ENCODE measurements at places on chromosomes 5 and 9.

DNA sequence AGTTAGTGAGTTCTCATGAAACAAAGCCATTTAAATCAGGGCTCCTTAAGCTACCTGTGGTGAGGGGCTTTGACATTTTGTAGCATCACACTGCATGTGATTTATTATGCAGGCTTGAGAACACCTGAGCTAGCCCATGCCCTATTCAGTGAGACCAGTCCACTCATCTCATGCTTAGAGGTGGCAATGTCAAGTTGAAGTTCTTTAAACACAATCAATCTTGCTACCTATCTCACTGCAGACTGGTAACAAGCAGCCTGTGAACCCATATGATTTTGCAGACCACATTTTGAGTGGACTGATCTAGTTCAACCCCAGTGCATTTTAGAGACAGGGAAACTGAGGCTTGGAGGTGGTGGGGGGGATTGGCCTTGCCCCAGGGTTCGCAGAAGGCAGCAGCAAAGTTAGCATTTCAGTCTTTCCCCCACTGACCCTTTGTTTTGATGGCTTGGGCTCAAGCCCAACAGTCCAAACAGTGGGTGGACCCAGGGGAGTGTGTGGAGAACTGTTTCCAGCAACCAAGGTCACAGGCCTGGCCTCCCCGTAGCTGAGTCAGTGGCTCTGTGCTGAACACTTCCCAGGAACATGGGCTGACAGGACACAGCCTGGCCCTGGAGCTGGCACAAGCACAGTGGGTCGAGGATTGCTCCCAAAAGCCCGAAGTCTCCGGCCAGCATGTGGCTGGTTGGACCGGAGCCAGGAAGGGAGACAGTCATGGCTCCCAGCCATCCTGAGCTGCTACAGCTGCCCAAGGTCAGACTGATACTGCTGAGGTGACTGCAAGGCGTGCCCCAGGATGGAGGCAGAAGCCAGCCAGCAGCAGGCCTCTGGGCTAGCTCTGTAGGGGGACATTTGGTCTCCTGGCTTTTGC is 95.3 kb downstream of the RGS3 start:
- no peak for DNase-seq

DNA sequence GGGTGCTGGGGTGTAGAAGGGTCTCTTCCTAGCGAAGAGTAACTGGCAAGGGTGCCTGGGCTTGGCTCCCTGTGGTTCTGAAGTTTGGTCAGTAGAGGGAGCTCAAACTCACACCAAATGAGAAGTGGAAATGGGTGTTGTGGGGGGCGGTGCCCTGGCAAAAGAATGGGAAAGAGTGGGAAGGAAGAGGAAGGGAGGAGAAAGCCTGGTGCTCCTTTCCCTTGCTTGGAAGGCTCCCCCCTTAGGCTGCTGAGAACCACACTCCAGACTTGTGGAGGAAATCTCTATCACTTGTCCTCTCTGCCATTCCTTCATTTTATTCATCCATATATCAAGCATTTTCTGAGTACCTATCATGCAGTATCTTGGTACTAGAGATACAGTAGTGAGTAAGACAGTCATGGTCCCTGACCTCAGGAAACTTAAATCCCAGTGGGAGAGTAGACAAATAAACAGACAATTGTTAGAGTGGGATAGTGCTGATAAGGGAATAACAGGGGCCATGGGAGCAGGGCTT is 13.0 kb downstream of the SLC4A9 start:
- DNase-seq: no peak

DNA sequence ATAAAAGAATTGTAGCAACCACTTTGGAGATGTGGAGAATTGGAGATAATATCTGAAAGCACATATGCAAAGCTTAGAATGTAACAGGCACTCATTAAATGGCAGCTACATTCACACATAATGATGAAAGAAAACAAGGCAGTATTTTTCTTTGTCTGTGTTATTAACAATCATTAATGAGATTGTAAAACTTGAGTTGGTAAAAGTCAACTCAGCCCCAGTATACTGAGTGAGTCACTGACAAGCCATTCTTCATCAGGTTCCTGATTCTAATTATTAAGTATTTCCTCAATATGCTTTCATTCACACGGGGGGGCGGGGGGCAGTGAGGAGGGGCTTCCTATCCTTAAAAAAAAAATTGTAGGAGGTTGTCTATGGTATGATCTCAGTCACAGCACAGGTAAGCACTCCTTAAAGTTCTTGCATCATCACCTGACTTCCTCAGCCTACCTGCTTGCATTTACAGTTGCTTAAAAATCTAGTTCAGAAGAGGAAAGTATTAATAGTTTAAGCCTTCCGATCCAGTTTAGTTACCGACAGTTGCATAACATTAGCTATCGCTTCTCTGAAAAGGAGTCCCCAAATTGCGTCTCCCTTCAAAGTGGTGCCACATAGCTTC is 379.8 kb downstream of the EFNA5 start:
- no peak for DNase-seq

- no peak for DNase-seq
These were observed 23.6 kb downstream of the PCDHGC5 start for GRCh38 chr5:141512390-141512910.

DNA sequence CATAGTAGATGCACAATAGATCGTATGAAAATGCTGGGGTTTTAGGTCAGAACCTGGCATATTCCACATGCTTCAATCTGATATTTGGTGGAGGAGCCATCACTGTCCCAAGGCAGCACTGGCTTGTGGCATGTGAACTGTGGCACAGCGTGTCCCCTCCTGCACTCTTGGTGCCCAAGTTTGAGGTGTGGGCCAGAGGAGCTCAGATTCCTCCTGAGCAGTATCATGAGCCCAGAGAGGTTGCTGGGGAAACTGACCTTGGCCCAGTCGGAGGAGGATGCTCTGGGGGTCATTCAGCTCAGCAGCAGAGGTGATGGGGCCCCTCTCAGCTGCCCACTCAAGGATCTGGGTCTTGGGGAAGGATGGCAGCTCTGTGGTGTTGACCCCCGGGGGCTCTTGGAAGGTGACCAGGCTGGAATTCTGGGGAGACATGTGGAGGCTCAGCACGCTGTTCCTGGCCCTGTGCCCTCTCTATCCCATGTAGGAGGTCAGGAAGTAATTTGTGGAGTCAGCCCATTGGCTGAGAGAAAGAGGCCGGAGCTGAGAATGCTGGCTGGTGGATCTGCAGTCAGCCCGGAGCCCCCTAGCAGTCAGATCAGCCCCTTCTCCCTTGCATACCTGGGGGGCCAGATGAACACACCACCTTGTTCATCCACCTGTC is 23.7 kb downstream of the FPGS start:
- no peak for DNase-seq

DNA sequence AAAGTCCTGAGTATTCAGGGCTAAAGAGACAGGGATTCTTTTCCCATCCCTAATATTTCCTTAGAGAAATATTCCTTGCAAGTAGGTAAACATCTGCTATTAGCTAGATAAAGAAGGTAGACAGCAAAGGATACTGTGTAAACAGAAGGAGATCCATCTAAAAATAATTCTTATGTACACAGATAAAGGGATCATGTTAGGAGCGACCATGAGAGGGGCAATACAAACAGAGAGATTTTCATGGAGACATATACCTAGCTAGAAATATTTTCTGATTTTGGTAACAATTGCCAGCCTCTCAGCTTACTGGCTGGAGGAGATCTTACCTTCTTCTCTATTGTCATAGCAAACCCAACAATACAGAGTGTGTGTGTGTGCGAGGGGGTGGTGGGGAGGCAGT is 184.6 kb upstream of the DMAC1 start:
- DNase-seq: no peak

DNA sequence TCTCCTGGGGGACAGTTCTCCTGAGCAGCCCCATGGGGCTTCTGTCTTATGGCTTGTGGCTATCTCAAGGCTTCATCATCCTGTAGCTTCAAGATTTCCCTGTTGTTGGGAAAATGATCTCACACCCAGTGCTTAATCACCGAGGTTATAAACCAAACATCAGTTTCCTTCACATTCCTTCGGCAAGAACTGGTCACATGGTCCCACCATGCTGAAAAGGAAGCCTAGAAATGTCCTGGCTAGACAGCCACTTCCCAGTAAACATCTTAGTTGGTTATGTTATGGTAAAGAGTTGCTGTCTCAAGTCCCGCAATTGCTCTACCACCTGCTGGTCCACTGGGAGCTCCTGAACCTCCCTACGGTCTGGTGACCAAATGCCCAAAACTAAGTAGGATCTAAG is 66.0 kb downstream of the RAB3C start:
- DNase-seq: no peak

DNA sequence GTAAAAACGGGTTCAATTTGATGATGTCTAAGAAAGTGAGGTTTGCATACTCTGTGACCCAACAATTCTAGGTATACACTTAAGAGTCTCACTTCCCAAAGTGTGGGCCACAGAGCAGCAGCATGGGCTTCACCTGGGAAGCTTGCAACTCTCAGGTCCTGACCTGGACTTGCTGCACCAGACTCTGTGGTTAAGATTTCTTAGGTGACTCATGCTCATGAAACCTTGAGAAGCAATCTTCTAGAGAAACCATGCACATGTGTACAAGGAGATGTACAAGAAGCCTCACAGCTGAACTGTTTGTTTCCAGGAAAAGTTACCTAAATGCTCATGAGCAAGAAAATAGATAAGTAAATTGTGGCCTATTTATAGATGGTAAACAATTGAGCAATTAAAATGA is 30.0 kb downstream of the DNAJC21 start:
- DNase-seq: peak; percentile 10

- DNase-seq: no peak
These were observed 61.8 kb upstream of the LRRTM2 start for GRCh38 chr5:138936968-138937345.

GRCh38 chr5:139571966-139572365 is 10.8 kb downstream of the UBE2D2 start:
- DNase-seq: no peak

DNA sequence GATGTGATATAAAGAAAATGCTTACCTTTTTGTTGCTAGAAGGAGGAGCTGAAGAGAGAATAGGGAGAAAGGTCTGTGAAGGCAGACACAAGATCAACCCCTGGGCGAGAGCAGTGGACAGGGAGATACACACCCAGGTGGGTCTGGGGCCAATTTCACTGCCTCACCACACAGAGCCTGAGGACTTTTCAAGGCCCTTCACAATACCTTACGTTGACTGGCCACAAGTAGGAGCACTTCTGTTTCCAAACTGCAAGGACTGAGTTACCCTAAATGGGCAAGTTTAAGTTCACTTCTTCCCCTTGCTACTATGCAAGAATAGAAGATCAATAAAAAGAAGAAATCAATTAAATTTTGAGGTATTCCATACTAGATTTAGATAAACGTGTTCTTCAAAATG is 174.5 kb upstream of the SLC12A2 start:
- no peak for DNase-seq

DNA sequence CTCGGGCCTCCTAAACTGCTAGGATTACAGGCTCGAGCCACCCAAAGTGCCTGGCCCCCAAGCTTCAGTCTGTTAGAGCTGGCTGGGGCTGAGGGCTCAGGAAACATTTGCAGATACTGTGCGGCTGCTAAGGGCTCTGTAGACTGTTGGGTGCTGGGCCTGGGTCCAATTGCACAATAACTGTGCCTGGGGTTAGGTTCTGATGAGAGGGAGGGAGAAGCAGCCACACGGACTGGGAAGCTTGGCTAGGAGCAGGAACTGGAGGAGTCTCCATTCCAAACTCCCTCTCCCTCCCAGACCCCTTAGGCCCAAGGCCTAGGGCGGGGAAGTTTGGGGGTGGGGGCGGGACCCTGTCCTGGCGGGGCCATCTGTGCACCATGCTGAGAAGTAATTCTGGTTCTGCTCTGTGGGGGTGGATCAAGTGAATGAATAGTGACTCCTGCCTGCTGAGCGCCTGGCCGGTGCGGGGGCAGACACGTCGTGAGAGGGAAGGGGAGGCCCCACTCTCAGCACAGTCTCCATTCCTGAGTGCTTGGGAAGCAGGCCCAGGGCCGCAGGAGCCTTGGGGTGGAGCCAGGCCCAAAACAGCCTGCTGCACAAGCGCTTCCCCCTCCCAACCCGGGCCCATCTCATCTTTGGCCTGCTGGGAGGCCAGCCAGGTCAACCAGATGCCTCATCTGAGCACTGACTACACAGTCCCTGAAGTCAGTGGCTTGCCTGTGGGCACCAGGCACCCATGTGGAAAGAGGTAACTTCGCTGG is 1.5 kb downstream of the ASS1 start:
- no peak for DNase-seq

GRCh38 chr9:4346131-4346530 is 46.3 kb upstream of the GLIS3 start:
- no peak for DNase-seq

- no peak for DNase-seq
These were observed 5.5 kb downstream of the MAN2A1 start for GRCh38 chr5:109695005-109695926.

DNA sequence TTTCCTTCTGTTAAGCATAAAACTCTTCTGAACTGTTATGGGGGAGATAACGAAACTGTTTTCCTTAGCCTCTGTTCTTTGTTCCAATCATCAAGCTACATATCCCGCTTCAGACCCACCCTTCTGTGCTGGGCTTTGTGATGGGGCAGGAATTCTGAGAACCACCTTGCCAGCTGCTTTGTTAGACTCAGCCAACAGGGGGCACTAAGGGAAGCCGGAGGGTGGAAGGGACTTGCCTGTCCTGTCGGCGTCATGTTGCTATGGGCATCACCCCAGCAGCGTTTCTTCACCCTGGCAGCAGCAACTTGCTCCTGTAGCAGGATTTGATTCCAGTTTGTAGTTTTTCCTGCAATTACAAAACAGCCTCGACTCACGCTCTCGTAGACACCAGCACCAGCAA is 169.1 kb downstream of the CAAP1 start:
- DNase-seq: no peak

- no peak for DNase-seq
These were observed 135.6 kb downstream of the LIFR start for GRCh38 chr5:38420691-38421390.

GRCh38 chr5:81782811-81783210 is 31.9 kb upstream of the SSBP2 start:
- DNase-seq: no peak

GRCh38 chr9:14692470-14693250 is 572 bp downstream of the ZDHHC21 start:
- DNase-seq: no peak

GRCh38 chr5:90168399-90168798 is 241.2 kb downstream of the CETN3 start:
- DNase-seq: no peak

DNA sequence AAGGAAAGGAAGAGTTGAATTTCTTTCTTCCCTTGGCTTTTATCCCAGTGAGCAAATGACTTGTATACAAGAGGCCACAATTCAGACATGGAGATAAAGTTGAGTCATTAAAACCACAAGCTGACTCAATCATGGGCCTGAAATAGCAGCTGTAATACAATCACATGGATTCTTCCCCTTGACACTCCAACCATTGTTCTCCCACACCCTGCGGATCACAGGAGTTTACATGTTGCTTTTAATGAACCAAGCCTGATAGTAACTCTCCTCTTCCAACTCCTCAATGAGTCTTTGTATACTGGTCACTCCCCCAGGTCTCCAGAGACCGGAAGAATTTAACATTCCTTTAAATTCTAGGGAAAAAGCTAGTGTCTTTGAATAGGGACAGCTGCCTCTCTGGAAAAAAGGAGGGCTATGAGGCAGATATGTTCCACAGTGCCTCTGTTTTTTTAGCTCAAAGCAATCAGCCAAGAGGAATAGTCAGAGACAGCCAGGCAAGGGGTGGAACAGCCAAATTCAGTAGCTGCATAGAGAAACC is 32.4 kb downstream of the PCDHGC5 start:
- DNase-seq: peak; percentile 100

- DNase-seq: no peak
These were observed 111.7 kb upstream of the NUDT12 start for GRCh38 chr5:103674251-103674650.

- DNase-seq: peak; percentile 97
These were observed 165.3 kb downstream of the BNC2 start for GRCh38 chr9:16705111-16705604.
